ENCODE measurements at places on chromosomes 7 and 10.

GRCh38 chr10:70843333-70843732, 27.6 kb downstream of the SGPL1 start:
- no peak for DNase-seq

DNA sequence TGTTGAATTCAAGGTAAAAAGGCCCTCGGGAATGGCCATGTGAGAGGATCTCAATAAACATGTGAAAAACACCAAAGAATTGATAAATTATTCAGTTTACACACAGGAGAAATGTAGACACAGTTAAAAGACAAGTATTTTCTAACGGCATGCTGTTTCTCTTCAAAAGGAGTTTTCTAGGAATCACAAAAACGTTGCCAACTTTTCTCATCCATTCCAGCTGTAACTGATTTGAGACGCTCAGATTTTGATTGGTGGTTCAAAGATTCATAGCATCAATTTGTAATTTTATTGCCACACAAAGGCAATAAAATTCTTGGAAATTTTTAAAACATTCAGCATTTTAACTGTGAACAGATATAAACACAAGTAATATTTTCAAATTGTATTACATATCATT, 384.9 kb upstream of the PFKP start:
- no peak for DNase-seq

GRCh38 chr10:64112701-64113355, 591.6 kb downstream of the REEP3 start:
- peak; percentile 3 for DNase-seq

DNA sequence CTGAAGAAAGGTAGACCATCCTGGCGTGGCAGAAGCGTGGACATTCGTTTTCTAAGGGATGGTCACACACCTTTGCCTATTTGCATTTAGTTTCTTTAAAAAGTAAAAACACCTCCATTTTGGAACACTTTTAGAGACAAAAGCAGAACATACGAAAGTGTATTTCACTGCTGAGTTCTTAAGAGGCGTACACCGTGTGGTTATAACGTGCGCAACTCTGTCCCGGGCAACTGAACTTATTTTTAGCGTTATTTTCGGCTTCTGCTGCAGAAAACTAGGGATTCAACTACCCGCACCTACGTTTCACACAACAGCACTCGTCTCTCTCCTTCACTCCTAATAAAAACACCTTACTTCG, 557 bp upstream of the LSM8 start:
- DNase-seq = no peak

- DNase-seq = no peak
Measured at GRCh38 chr7:118745927-118746326, 521.4 kb downstream of the ANKRD7 start.

GRCh38 chr7:9127901-9128300, 694.5 kb downstream of the NXPH1 start:
- no peak for DNase-seq

DNA sequence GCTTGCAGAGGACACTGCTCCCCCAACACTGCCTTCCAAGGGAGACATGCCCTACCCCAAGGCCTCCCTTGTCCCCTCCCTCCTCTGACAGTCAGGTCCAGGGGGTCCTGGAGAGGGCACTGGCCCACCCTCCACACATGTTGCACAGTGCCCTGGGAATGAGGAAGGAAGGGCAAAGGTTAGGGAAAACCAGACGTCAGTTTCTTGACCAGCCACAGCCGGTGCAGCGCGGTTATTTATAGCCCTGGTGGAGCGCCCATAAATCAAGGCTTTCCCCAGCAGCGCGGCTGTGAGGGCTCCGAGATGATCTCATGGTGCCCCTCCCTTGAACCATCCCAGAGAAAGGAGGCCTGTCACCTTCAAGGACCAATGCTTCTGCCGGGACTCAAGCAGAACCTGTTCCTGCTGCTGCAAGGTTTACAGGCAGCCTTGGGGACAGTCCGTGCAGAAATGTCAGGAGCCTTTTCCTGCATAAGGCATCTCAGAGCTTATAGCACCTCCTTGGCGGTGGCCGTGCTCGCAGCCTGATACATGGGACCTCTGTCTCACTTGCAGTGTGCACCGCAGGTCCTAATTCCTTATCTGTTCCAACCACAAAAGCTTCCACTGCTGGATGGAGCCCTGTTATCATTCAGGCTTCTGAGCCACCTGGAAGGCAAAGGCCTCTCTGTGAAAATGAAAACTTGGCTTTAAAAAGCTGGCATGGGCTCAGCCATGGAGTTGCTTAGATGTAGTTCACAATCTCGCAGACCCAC, 127.3 kb downstream of the LHPP start:
- DNase-seq = peak; percentile 31

GRCh38 chr10:116840389-116841075, 8.8 kb upstream of the ENO4 start:
- no peak for DNase-seq

DNA sequence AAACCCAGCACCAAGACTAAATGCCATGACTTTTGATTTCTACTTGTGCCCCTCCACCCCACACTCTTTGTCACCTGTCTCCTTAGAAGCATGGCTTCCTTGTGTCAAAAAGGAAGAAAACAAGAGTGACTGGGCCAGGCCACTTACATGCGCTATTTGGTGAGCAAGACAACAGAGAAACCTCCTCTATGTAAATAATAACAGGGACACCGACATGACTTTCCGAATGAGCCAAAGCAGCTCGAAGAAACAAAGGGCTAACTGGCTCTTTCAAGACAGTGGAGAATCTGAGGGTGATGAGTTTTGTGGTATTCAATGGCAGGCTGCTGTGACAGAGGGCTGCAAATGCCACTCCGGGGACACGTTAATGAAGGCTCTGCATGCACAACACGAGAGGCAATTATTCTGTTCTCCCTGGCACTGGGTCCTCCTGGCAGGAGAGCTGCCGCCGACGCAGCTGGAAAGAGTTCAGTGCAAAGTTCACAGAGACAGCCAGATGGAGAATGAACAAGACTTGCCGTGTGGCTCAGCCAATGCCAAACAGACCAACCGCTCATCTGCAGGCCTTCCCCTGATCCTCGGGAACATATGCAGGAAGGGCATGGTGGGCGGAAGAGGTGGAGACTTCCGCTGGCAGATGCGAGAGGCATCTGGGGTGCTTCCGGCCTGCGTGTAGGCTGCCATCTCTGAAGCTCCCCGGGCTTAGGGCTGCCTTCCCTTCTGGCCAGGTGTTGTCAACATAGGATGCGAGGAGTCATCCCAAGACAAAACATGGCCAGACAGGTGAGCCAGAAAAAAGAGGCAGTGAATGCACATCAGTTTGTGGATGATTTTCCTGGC, 59.1 kb upstream of the SMNDC1 start:
- DNase-seq = no peak

- no peak for DNase-seq
Measured at GRCh38 chr7:44377681-44378421, 52.5 kb upstream of the CAMK2B start.

DNA sequence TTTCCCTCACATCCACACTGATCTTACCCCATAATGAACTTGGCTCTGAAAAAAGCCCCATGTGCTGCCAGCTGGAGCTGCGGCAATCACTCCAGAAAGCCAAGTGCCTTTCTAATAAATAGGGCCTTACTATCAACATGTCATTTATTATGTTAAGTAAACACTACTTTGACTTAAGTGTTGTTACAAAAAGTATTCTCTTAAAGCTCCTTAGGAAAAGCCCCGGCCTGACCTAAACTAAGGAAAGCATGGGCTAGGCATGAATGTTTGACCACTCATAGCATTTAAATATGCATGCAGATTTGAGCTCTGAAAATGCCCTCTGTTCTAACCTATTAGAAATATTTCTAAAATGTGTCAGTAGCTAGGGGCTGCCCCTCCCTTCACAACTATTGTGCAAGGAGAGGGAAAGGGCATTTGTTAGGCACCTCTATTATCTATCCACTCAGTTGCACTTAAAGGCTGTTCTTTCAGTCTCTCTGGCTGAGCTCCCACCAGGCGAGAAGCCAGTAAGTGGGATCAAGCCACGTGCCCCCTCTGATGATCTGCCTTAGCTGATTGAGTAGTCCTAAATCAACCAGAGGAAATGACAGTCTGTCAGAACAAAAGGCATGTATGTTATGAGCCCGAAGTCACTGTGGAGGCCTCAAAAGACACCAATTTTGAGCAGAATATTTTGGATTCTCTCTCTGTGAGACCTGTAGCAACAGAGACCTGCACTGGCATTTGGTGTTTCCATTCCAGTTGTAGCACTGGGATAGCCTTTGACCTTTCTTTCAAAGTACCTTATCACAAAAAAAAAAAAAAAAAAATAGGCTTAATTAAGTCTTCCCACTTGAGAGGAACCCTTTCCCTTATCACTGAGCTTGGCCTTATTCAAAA, 77.1 kb downstream of the ITGB8 start:
- DNase-seq = no peak

DNA sequence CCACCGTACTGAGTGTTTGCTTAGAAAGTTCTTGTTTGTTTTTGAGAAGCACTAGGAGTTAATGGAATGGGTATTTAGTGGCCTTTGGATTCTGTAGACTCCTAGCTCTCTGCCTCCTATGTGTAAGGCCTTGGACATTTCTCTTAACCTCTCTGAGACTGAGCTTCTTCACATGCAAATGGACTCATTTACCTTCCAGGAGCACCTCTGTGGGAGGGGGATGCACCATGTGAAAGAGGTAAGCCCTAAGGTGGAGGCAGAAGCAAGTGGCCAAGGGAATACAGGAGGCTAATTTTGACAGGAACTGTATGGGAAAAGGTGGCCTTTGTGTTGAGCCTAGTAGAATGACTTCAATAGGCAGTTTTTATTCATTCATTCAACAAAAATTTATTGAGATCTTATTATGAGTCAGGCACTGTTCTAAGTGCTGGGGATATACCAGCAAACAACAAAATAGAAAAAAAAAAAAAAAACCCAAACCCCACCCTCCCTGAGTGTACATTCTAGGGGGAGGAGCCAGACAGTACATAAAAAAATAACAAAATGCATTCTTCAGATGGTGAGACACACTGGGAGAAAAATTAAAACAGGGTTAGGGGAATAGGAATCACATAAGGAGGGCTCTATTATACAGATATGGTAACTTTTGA, 9.2 kb upstream of the EPHA1 start:
- no peak for DNase-seq

DNA sequence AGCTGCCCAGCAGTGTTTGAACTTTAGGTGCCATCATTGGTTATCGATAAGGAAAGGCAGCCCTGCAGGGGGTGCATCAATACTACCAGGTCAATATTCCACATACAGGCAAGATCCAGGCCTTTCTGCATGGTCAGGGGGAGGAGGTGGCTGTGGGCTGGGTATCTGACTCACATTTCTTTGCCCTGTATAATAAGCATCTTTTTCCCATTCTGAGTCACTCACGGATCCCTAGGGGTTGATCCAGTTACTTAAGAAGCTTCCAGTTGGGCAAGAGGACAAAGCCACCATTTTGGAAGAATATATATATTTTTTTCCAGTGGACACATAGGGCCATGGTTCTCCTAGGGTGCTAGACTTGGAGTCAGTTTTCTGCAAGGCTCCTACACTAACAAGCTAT, 114.2 kb upstream of the HABP2 start:
- no peak for DNase-seq

- no peak for DNase-seq
Measured at GRCh38 chr7:129828989-129829736, 123.6 kb downstream of the UBE2H start.

DNA sequence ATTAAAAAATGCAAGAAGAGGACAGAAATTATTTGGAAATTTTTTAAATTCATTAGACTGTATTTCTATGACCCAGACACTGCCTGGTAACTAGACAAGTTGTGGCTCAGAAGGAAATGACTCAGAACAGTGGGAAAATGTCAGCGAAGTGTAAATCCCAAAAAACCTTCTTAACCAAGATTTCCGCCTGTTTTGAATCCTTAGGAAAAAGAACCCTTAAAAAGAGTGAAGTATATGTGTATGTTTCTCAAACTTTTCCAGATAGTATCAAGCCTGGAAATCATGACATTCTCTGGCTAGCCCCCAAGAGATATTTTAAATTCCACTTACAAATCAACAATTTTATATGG, 42.7 kb upstream of the PLXNA4 start:
- no peak for DNase-seq

DNA sequence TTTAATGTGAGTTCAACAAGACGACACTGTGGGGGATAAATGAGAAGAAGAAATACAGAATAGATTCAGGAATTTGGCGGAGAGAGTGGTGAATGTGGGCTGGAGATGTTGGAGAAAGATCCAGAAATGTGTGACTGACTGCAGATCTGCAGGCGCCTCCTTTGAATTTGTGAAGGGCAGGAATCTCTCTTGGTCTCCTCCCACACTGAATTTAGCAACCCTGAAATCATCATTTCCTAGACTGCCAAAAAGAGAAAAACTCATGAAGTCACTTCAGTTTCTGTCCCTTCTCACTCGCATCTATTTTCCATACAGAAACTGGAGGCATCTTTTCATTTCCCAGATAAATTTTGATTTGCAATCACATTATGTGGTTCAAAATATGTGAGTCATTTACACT, 128.7 kb downstream of the GNAI1 start:
- no peak for DNase-seq

- peak; percentile 70 for DNase-seq
Measured at GRCh38 chr10:72834183-72834825, 59.2 kb upstream of the OIT3 start.

DNA sequence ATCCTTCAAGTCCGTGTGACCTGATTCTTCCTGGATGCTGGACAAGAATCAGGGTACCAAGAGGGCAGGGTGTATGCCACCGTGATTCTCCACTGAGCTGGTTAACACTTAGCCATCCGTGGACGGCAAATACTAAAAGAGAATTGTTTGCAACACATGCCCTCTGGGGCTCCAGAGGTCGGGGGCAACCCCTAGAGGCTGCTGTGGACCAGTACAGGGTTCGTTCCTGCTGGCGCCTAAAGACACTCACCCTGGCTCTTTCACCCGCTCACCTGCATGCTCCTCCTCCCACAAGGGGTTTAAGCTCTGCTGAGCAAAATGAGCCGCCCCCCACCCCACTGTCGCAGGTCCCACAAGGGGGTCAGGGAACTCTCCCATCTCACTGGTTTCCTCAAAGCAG, 148.7 kb upstream of the ITGB1 start:
- no peak for DNase-seq

GRCh38 chr7:100565133-100565571, 8.5 kb downstream of the SAP25 start:
- DNase-seq = no peak

GRCh38 chr7:45071528-45071927, 17.2 kb downstream of the NACAD start:
- no peak for DNase-seq

- no peak for DNase-seq
Measured at GRCh38 chr7:56079450-56080185, 13.1 kb downstream of the PHKG1 start.

DNA sequence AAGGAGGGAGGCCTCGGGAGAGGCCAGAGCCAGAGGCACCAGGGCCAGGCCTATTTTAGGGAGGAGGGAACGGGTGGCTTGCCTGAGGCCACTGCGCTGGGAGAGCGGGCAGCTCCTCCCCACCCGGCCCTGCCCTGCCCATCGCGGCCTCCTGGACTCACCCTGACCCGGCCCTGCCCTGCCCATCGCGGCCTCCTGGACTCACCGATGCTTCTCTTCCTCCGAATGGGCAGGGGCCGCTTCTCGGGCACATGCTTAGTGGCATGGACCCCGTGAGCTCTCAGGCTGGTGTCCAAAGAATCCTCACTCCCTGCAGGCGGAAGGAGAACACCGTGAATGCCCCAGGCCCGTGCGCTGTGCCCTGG, 7.5 kb downstream of the PDGFA start:
- no peak for DNase-seq

GRCh38 chr10:49263591-49263990, 35.4 kb upstream of the C10orf71 start:
- no peak for DNase-seq

GRCh38 chr7:144050093-144050492, 1.3 kb downstream of the OR2A5 start:
- no peak for DNase-seq
